HT1080 (cell line): ENCODE measurements at places on chromosomes 16 and 17.

DNA sequence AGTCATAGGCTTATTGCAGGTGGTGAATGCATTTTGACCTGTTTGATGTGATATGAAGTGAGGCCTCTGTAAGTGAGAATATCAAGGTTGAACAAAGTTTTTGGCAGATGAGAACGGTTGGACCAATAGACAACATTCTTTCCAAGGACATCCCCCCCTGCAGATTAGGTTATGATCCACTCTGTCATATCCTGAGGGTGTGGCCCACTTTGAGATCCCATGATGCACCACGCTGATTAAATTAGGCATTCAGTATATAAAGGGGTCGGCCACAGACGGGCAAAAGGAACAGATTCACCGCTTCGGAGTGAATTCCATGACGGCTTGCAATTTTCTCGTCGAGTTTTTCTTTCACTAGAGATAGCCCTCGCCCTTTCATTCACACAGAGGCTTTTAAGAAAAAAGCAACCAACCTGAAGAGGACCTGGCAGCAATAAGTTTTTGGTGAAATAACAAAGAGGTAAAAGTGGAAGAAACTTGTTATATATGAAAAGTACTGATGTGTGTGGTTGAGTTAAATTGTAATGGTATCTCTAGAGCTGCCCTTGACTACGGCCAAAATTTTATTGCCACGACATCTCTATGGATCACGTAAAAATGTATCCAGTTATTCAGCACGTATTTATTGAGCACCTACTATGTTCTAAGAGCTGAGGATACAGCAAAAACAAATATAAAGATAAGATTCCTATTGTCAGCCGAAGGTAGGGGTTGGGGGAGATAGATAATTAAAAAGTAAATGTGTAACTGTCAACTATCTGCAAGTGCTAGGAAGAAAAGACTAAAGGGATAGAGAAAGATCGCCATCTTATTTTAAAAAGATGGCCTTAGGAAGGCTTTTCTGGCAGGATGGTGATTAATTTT, 1.7 kb upstream of the RBBP6 start:
- DNase-seq, result no peak

DNA sequence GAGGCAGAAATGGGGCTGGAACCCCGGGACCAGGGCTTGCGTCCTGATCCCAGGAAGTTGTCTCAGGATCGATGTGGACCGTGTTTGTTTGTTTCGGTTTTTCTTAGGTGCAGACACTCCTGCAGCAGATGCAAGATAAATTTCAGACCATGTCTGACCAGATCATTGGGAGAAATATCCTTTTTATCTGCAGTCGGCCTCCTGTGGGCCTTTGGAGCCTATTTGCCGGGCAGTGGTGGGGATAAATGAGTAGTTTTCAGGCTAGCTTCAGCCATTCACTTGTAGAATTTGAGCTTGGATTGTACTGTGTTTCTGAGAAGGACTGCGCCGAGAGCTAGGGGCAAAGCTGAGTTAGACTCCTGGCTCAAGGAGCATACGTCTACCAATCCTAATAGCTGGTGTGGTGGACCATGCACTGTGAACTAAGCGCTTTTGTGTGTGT, 816 bp downstream of the HSBP1 start:
- no peak for DNase-seq

DNA sequence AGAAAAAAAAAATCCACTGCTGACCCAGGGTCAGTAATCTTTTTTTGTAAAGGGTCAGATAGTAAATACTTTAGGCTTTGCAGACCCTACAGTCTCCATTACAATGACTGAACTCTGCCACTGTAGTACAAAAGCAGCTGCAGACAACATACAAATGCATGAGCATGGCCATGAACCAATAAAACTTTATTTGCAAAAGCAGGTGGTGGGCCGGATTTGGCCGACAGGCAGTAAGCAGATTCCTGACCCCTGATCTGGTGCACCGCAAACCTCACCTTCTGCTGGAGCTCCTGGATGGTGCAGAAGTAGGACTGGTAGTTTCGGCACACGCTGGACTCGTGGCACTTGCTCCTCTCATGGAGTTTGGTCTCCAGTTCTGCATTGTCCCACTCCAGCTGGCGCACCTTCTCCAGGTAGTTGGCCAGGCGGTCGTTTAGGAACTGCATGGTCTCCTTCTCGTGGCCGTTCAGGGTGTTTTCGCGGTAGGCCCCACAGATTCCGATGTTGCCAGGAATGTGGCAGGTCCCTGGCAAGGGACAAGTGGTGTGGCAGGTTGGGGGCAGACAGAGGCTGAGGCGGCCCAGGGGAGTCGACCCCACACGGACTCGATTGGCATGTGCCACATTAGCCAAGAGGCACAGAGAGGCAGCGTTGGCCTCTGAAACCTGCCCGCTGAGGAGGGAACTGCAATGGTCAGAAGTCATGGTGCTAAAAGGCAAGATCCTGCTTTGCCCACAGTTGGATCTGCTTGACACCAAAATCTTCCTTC, 13.1 kb downstream of the KRT37 start:
- no peak for DNase-seq

- DNase-seq, result no peak
Measured at GRCh38 chr17:65953316-65954147, 238.4 kb downstream of the CEP112 start.

- DNase-seq, result no peak
Measured at GRCh38 chr17:43548689-43549379, 2.7 kb upstream of the ETV4 start.

DNA sequence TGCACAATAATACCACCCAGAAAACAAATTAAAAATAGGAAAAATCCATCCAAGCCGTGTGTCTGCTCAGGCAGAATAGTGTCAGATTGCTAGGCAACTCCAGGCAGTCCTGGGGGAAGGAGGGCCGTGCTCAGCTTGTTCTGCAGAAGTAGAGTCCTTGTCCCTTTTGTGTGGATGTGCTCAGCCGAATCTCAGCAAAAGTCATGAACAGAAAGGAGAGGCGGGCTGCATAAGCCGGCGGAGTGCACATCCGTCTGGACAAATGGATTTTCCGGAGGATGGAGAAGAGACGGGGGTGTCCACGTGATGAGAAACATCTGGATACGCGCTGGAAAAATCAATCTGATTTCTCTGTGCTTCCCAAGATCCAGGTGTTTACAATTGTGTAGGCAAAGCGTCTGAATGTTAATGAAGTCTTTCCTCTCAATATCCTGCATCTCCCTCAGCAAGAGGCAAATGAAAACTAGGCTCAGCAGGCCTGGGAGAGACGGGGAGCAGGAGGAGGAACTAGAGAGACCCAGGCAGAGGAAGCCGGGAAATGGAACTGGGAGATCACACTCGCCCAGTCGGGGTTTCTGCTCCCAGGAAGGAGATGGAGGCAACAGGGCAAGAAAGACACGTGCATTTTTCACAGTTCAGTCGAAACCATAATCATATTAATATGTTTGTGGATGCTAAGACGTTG, 7.7 kb upstream of the RBFOX3 start:
- DNase-seq, result no peak

GRCh38 chr16:53632526-53632925, 71.1 kb downstream of the RPGRIP1L start:
- no peak for DNase-seq

GRCh38 chr17:1434150-1434549, 21.9 kb downstream of the CRK start:
- DNase-seq, result no peak

DNA sequence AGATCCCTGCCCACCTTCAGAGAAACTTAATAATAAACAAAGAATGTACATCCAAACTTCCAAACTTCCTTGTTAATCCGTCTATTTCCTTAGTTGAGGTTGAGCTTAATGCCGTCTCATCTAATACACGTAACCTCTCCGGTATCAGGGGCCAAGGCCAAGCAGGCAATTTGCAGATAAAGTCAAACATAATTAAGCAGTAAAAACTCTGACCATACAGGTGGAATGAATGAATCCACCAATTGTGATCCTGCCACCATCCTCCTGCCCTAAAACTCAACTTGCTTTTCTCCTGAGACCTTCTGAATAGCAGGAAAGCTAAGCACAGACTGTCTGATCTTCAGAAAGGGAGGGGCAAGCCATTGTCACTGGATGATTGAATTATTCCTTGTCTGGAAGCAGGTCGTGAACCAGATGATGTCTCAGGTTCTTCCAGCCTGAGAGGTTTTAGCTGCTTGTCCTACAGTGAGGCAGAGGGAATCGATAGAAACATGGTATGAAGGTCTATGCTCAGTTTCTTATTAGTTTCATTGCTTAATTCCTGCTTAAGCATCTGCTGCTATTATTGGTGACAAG, 1111.8 kb upstream of the EEF2KMT start:
- no peak for DNase-seq

GRCh38 chr16:20673882-20674683, 23.4 kb downstream of the ACSM1 start:
- DNase-seq, result no peak
